ENCODE measurements at places on chromosomes 7 and 10.

DNA sequence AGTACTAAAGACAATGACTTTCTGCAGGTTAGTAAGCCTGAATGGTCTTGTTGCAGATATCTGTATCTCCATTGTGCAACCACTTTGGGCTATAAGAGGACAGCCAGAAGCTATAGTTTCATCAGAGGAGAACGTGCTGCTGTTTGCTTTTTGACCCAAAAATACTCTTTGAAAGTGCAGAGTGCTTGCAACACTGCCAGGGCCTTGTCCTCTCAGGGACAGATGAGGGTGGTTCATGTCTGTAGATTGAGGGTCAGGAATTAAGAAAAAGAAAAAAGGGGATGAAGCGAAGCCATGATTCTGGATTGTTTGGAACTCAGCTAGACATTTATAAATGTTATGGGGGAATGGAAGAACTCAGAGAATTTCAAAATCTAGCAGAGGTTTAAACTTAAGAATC is 212.5 kb downstream of the SEC23IP start:
- DNase-seq = no peak
- peaks cover 10% of the 10 kb centered on the region for H3K4me1 ChIP-seq
- H3K36me3 ChIP-seq = no peaks in the 10 kb centered on the region
- no peaks in the 10 kb centered on the region for H3K27me3 ChIP-seq

DNA sequence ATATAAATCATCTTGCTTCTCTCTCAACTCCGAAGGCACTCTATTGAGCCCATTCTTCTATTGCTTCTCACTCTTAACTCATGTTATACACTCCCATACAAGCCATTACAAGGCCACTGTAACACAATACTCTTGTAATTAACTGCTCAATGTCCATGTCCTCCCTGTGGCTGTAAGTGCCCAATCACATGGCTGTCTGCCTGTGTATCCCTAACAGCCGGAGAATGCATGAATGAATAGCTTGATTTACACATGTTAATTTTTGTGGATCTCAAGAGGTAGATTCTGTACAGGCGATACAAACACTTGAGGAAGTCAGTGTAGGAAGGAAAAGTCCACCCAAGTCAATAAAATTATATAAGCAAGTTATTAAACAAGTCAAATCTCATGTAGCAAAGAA is 215.6 kb downstream of the DOCK4 start:
- no peaks in the 10 kb centered on the region for H3K27me3 ChIP-seq
- no peak for DNase-seq
- no peak overlapping the region for H3K4me3 ChIP-seq

- no peak for DNase-seq
- H3K27ac ChIP-seq = no peak overlapping the region
- H3K36me3 ChIP-seq = no peaks in the 10 kb centered on the region
- no peaks in the 10 kb centered on the region for H3K4me1 ChIP-seq
- no peaks in the 10 kb centered on the region for H3K27me3 ChIP-seq
These were observed 66.8 kb downstream of the TMEM168 start for GRCh38 chr7:112723416-112723815.

DNA sequence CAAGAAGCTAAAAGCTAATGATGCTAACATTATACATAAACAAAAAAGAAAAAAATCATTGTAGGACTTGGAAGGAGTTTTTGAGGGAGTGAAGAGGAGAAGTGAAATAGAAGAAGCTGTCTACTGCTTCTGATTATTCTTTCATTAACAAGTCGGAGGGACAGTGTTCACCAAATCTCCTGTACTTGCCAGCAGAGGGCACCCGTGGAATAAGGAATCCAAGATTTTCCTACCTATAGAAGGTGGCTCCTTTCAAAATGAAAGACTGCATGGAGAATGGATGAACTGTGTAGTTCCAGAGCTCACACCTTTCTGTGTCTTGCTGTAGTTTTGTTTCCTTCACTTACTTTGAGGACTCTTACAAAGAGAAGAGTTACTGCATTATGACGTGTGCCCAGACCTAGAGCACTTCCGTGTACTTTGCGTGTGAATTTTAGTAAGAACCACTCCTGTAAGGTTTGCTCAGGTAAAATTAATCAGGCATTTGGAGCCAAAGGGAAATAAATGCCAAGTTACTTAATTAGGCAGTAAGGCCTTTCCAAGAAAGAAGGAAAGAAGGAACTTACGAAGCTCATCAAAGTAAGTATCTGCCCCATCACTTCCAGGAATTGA is 145.1 kb downstream of the SEMA3D start:
- H3K36me3 ChIP-seq = no peaks in the 10 kb centered on the region
- no peak overlapping the region for H3K4me3 ChIP-seq
- no peaks in the 10 kb centered on the region for H3K27me3 ChIP-seq
- H3K4me1 ChIP-seq = no peaks in the 10 kb centered on the region

GRCh38 chr10:133198621-133199487 is 31.2 kb upstream of the UTF1 start:
- no peaks in the 10 kb centered on the region for H3K4me1 ChIP-seq
- no peak overlapping the region for H3K27ac ChIP-seq
- DNase-seq = no peak
- H3K36me3 ChIP-seq = no peaks in the 10 kb centered on the region
- H3K27me3 ChIP-seq = no peaks in the 10 kb centered on the region

GRCh38 chr7:43021431-43021830 is 89.3 kb downstream of the MRPL32 start:
- no peak for DNase-seq
- no peaks in the 10 kb centered on the region for H3K27me3 ChIP-seq
- H3K36me3 ChIP-seq = no peaks in the 10 kb centered on the region

- no peak overlapping the region for H3K4me3 ChIP-seq
- no peak overlapping the region for H3K27ac ChIP-seq
- no peaks in the 10 kb centered on the region for H3K4me1 ChIP-seq
- no peaks in the 10 kb centered on the region for H3K36me3 ChIP-seq
- DNase-seq = no peak
These were observed 384.9 kb downstream of the THSD7A start for GRCh38 chr7:11447106-11447505.

DNA sequence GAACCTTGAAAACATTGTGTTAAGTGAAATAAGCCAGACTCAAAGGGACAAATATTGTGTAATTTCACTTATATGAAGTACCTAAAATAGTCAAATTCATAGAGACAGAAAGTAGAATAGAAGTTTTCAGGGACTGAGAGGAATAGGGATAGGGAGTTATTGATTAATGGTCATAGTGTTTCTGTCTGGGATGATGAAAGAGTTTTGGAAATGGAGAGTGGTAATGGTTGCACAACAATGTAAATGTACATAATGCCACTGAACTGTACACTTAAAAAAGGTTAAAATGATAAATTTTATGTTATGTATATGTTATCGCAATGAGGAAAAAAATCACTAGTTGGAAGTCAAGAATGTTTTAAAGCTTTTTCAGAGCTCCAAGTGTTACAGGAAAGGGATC is 33.5 kb upstream of the IMMP2L start:
- no peak for DNase-seq
- H3K36me3 ChIP-seq = no peaks in the 10 kb centered on the region
- no peak overlapping the region for H3K4me3 ChIP-seq
- no peak overlapping the region for H3K27ac ChIP-seq
- H3K27me3 ChIP-seq = no peaks in the 10 kb centered on the region

DNA sequence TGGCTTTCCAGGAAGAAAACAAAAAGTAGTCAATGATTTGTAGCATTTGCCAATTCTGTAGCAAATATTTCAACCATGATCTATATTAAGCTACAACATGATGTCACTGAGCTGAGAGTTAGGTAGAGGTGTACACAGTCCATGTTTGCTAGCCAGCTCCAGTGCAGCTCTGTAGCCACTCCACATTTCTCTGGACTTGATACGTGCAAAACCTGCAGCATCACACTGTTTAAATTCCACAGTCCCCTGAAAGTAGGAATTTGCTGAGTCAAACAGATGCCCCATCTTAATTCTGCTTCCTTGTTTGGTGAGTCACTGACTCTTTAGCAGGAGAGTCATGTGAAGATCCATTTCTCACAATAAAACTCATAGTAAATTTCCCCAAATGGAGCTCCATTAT is 89.8 kb upstream of the LRRTM3 start:
- H3K36me3 ChIP-seq = no peaks in the 10 kb centered on the region
- H3K4me3 ChIP-seq = no peak overlapping the region
- no peak overlapping the region for H3K27ac ChIP-seq
- H3K27me3 ChIP-seq = no peaks in the 10 kb centered on the region

- no peak for DNase-seq
- H3K27ac ChIP-seq = no peak within 1 kb of the TSS
- H3K27me3 ChIP-seq = peaks cover 19% of the 10 kb centered on the region
- no peaks in the 10 kb centered on the region for H3K36me3 ChIP-seq
- peak within 1 kb of the TSS; percentile 67 for H3K4me3 ChIP-seq
These were observed at the start of gene VWA2 for GRCh38 chr10:114239117-114239993. VWA2 (plus strand) TSS chr10:114239254; CDS start chr10:114248714, 9,460 bp downstream.

DNA sequence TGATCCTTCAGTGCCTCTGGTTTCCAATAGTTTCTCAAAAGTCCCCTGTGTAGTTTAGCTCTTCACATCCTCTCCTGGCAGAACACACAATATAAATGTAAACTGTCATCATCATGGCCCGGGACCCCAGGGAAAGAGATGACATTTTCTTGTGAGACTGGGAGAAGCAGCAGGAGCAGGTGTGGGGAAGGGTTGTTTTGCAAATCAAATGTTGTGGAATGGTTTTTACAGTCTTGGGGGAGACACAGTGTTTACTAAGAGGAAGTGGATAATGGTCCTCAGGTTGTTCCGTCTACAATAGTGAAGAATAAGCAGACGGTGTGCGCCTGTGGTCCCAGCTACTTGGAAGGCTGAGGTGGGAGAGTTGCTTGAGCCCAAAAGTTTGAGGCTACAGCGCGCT is 159.1 kb downstream of the SEC23IP start:
- H3K27ac ChIP-seq = no peak overlapping the region
- no peak for DNase-seq
- no peaks in the 10 kb centered on the region for H3K27me3 ChIP-seq
- H3K36me3 ChIP-seq = no peaks in the 10 kb centered on the region
- no peaks in the 10 kb centered on the region for H3K4me1 ChIP-seq
- no peak overlapping the region for H3K4me3 ChIP-seq

DNA sequence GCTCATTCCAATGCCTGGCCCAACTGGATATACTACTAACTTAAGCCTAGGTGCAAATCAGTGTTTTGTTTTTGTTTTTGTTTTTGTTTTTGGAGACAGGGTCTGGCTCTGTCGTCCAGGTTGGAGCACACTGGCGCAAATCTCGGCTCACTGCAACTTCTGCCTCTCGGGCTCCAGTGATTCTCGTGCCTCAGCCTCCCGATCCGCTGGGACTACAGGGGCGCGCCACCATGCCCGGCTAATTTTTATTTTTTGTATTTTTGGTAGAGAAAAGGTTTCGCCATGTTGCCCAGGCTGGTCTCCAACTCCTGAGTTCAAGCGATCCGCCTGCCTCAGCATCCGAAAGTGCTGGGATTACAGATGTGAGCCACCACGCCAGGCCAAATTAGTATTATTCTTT is 1.6 kb downstream of the PPP3CB start:
- no peaks in the 10 kb centered on the region for H3K4me1 ChIP-seq
- H3K4me3 ChIP-seq = no peak overlapping the region
- peaks cover 6% of the 10 kb centered on the region for H3K36me3 ChIP-seq
- H3K27me3 ChIP-seq = no peaks in the 10 kb centered on the region

- DNase-seq = peak; percentile 58
- no peaks in the 10 kb centered on the region for H3K4me1 ChIP-seq
- H3K27ac ChIP-seq = no peak overlapping the region
- no peaks in the 10 kb centered on the region for H3K36me3 ChIP-seq
- no peak overlapping the region for H3K4me3 ChIP-seq
These were observed 39.5 kb upstream of the RTKN2 start for GRCh38 chr10:62308101-62308500.

DNA sequence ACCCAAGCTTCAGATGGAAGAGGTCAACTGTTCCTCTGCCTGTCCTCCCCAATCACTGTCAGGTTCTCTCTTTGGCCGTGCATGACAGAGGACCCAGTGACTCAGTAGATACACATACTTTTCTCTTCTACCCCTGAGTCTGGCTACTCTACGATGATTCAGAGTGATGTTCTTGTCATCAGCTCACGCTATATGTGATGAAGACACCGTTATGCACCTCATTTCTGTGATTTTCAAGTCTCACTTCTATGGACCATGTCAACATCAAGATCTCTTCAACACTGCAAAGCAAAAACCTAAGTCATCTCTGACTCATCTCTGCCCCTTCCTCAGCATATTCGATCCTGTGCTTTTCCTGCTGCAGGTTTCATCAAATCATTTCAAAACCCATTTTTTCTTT is 76.6 kb upstream of the DGKI start:
- no peak overlapping the region for H3K27ac ChIP-seq
- H3K4me1 ChIP-seq = peaks cover 9% of the 10 kb centered on the region
- no peak overlapping the region for H3K4me3 ChIP-seq

DNA sequence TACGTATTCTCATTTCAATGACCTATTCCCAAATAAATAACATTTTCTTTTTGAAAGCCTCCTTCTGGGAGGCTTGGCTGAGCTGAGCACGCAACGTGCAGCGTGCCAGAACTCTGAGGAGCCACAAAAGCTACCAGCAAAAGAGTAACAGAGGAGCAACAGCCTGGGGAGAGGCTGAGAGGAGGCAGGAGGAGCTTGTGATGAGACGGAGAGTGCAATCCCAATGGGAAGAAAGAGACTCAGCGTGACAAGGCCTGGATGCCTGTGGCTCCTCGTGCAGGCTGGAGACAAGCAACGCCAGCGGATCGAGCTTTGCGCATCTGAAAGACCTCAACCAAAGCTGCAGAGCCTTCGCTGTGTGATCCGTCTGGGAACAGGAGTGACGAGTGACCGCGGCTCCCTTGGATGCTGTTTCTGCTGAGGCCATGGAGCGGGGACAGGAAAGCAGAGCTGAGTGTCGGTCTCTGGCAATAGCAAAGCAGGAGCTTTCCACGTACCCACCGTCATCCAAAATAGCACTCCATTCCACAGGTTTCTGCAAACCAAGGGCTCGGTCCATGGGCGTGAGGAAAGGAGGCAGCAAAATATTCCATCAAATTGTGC is 171.7 kb upstream of the PFKP start:
- peaks cover 2% of the 10 kb centered on the region for H3K4me1 ChIP-seq
- no peak overlapping the region for H3K27ac ChIP-seq
- H3K4me3 ChIP-seq = no peak overlapping the region
- no peak for DNase-seq
- no peaks in the 10 kb centered on the region for H3K27me3 ChIP-seq
- H3K36me3 ChIP-seq = no peaks in the 10 kb centered on the region

DNA sequence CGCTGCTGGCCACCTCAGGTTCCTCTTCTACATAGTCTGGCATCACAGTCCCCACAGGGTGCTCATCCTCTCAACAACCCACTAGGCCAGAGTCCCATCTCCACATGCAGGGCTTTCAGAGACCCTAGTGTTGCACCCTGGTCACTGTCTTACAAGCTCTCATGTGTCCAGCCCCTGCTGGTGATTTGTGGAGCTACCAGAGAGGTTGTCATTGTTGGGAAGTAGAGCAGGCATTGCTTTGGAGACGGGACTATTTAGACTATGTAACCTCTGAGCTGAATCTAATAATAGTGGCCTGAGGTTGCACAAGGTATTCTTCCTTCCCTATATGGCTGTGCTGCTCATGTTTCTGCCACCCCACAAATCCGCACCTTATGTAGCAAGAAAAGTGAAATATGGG is 135.3 kb upstream of the VWC2 start:
- H3K36me3 ChIP-seq = no peaks in the 10 kb centered on the region
- no peak overlapping the region for H3K4me3 ChIP-seq
- no peaks in the 10 kb centered on the region for H3K27me3 ChIP-seq
